MG63 (cell line): ENCODE measurements at places on chromosomes 11 and 22.

GRCh38 chr22:45069925-45070324 is 60.1 kb upstream of the PHF21B start:
- DNase-seq: no peak

DNA sequence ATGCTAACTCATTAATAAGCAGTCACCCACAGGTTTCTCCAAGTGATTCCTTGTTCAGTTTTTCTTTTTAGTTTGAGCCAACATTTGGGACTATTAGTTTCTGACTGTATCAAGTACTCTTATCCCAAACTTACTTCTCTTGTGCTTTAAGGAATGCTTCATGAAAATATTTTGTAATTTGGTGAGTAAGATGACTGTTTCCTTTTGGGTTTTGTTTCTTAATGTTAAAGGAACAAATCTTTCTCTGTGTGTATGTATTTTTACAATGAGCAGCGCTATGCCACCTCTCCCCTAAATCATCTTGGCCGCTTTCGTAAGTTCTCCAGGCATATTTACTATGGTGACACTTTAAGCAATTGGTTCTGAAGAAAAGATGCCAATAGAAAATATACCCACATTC is 72.4 kb downstream of the LDLRAD3 start:
- no peak for DNase-seq

DNA sequence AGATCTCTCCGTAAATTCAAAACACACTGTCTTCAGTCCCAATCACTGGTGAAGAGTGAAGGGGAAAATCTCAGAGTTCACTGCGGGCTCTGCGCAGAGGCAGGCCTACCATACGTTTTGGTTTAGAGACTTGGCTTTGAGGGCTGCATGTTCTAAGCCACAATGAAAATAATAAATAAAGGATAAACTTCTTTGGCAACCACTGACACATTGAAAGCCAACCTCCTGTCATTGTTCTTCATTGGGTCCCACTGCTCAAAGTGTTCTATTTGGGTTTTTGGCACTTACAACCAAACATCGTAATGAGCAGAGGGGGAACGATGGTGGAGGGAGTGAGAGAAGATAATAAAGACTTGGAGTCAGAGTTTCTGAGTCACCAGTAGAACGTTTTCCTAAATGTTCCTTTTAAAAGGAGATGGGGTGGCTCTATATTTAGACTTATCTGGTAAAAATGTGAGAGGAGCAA is 472.9 kb downstream of the SOX6 start:
- DNase-seq: no peak

- DNase-seq: peak; percentile 55
Observed at GRCh38 chr22:26679003-26679629, 21.7 kb downstream of the MIAT start.

DNA sequence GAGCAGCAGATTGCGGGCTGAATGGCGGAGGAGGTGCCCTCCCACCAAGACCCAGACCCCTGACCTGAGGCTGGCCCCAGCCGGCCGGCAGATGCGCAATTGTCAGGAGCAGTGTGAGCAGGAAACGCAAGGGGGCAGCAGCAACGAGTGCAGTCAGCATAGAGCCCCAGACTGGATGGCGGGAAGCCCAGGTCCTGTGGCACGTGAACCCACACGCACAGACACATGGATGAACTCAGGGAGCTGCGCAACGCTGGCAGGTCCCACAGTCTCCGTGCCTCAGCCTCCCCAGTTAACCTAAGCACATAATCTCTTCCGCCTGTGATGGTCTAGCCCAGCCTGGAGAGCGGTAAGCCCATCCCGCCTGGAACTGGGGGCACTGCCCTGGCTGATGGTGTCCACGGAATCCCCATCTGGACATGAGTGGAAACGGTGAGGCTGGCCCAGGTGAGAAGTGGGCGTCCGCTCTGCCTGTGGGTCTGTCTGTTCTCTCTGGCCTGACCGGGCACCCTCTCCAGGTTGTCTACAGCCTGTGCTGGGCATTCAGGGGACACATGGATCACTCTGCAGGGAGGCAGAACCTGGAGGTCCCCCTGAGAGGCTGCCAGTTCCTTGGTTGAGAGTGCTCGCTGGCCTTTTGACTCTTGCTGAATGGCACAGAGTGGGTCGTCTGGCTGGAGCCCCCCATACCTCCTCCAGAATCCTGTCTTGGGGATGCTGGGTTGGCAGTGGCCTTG is 626 bp upstream of the TBX10 start:
- peak; percentile 74 for DNase-seq

- no peak for DNase-seq
Observed at GRCh38 chr11:824942-825341, 2.8 kb upstream of the CRACR2B start.

GRCh38 chr11:16610213-16610737 is 128.2 kb upstream of the C11orf58 start:
- DNase-seq: no peak

DNA sequence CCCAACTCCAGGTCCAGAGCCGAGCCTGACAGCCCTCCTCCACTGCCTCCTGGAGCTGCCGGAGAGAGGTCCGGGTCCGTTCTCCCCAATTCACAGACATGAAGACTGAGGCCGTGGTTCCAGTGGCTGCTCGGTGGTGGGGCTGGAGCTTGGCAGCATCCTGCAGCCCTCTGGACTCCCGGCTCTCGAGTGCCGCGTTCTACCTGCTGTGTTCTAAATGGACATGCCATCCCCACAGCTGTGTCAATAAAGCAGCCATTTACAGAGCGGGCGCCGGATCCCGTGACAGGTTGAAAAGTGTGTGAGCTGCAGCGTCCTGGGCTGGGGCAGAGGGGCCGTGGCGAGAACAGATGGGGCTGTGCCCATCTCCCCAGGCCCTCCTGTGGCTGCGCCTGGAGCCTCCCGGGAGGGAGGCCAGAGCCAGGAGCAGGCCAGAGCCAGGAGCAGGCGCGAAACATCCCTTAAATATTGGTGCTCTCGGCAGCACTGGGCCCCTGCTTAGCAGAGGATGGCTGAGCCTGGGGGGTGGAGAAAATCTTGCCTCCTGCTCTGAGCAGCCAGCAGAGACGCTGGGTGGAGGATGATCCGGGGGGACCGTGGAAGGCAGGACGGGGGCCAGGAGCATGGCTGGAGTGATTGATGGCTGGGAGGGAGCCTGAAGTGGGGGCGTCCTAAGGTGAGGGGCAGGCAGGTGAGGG is 46.2 kb downstream of the FLRT1 start:
- no peak for DNase-seq

- no peak for DNase-seq
Observed at GRCh38 chr11:32105871-32106560, 15.1 kb downstream of the RCN1 start.

DNA sequence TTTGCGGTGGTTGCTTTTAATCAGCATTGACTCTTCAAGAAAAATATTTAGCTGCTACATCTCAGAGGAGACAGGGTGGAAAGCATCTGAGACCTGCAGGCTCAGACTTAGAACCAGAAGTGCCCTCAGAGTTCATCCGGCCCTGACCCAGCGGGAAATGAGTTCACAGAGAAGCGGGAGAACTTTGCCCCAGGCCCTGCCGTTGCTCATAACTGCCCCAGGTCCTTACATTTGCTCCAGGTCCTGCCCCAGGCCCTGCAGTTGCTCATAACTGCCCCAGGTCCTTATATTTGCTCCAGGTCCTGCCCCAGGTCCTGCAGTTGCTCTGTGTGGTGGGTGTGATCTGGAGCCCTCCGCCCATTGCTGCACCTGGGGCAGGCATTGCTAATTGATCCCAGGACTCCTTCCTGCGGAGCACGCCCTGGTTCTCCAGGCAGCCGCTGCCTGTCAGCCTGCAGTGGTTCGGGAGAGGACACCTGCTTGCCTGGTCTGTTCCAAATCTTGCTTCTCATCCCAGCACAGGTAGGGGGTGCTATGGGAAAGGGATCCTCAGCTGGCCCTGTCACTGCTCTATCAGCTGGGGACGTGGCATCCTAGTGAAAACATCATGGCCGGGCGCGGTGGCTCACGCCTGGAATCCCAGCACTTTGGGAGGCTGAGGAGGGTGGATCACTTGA is 58.1 kb upstream of the PPP6R3 start:
- DNase-seq: no peak

- no peak for DNase-seq
Observed at GRCh38 chr11:119118946-119119345, 2.4 kb upstream of the HINFP start.

DNA sequence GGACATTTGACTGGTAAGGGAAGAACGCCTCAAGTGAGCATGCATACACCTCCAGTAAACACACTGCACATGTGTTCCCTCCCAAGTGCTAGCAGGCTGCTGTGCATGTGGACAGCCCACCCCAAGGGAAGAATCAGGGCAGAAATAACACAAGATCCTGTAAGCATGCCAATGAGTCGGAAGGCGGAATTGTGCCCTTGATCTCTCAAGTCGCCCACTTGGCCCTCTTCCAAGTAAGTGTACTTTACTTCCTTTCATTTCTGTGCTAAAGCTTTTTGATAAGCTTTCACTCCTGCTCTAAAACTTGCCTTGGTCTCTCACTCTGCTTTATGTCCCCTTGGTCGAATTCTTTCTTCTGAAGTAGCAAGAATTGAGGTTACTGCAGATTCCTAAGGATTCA is 139.6 kb downstream of the TRPC6 start:
- DNase-seq: peak; percentile 22

DNA sequence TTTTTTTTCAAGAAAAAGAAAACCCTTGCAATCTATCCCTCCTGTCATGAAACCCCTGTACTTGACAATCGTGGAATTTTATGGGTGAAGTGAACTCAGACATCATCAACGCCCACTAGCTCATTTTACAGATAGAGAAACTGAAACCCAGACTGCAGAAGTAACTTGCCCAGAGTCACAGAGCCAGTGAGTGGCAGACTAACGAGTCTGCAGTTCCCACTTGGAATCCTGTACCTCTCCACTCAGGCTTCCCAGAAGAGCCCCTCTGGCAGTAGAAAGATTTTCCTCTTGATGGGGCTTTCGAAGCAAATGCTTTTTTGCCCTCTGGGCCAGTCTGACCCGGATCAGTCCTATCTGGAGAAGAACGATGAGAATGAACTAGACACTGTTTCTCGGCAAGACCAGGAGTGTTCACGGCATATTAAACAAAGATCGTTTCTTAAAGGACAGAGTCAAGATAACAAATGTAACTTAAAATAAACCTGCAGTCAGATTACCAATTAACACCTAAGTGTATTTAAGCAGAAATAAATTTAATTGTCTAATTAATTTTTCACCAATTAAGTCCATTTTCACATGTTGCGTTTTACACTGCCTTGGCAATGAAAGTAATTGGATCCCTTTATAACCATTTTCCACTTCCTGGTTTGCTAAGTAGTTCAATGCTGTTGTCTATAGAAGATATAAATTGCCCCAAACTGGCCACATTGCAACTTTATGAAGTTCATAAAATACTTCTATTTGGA is 61.3 kb upstream of the CREB3L1 start:
- DNase-seq: no peak

GRCh38 chr11:103552086-103552485 is 442.9 kb downstream of the DYNC2H1 start:
- no peak for DNase-seq

GRCh38 chr11:45688472-45689033 is 23.1 kb upstream of the CHST1 start:
- DNase-seq: no peak

DNA sequence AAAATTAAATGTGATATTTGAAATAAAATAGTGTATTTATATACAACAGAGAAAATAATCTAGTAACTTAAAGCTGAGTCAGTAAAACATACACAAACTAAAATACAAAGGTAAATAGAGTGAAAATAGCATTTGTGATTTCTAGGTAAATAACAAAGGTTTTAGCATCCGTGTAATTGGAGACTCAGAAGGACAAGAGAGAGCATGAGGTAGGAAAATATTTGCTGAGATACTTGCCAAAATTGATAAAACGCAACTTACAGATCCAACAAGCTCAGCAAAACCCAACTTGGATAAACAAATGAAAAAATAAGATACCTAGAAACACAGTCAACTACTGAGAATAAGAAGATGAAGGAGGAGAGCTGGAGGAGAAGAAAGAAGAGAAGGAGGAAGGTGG is 634.7 kb upstream of the CCDC179 start:
- no peak for DNase-seq

GRCh38 chr11:79830446-79830845 is 389.6 kb upstream of the TENM4 start:
- no peak for DNase-seq

- no peak for DNase-seq
Observed at GRCh38 chr11:33545931-33546330, 154.7 kb downstream of the C11orf91 start.

- no peak for DNase-seq
Observed at GRCh38 chr11:4541071-4541470, 3.9 kb upstream of the OR52M1 start.

DNA sequence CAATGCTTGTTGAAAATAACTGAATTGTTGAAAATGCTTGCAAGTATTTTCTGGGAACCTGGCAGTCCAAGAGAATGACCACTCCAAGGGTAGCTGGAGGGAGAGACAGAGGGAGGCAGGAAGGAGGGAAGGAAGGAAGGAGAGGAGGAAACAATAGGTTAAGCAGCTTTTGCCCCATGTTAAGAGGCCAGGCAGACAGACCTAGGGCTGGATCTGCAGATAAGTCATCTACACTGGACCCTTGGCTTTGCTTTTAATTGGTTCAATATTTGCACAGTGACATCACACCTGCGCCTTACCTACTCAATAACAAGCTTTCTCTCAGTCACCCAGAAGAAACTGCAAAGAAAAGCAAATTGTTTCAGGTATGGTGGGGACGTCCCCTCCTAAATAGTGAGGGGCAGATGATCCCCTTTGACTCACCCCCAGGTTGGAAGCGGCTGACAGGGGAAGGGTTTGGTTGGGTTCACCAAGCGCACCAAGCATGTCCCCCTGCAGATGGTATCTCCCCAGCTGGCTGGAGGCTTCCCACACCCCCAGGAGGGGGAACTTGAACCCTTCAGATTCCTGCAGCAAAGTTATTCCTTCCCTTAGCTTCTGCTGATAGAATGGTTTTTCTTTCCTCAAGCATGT is 24.3 kb downstream of the MYH9 start:
- no peak for DNase-seq

- no peak for DNase-seq
Observed at GRCh38 chr11:91382946-91383345, 841.7 kb upstream of the FAT3 start.

GRCh38 chr11:72482211-72482812 is 48.0 kb upstream of the CLPB start:
- peak; percentile 80 for DNase-seq
